Stimulated activated CD4-positive, alpha-beta T cell treated with anti-CD3 and anti-CD28 coated beads, Interleukin-15, amount 100 ng/mL, for 1 hour (primary cell): ENCODE measurements at places on chromosomes 6 and 20.

DNA sequence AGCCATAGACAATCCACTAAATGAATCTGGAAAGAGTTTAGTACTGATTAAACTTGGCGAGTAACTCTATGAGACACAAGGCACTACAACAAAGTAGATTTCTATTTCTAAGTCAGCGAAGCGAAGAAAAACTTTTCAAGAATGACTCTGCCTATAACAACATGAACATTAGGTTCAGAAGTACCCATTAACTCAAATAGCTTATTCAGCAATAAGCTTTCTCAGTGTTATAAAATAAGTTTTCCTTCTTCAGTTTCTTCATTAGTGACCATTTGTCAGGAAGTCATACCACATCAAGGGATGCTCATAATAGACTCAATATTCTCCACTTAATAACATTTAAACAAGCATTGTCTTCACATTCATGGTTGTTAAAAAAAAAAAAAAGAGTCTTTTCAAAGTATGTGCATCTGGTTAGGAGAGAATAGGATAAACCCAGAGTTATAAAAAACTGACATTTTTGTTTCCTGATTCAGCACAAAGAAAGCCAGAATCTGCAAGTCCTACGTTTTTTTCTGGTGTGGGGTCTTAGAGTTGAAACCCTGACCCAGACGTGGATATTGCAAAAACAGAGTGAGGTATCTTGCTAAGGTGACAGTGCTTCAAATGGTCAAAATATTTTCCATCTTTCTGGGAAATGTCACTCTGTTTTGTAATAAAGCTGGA is 148.2 kb upstream of the PREP start:
- no peak for DNase-seq

- no peak for DNase-seq
Measured at GRCh38 chr20:62211216-62211615, 8.9 kb downstream of the HRH3 start.

DNA sequence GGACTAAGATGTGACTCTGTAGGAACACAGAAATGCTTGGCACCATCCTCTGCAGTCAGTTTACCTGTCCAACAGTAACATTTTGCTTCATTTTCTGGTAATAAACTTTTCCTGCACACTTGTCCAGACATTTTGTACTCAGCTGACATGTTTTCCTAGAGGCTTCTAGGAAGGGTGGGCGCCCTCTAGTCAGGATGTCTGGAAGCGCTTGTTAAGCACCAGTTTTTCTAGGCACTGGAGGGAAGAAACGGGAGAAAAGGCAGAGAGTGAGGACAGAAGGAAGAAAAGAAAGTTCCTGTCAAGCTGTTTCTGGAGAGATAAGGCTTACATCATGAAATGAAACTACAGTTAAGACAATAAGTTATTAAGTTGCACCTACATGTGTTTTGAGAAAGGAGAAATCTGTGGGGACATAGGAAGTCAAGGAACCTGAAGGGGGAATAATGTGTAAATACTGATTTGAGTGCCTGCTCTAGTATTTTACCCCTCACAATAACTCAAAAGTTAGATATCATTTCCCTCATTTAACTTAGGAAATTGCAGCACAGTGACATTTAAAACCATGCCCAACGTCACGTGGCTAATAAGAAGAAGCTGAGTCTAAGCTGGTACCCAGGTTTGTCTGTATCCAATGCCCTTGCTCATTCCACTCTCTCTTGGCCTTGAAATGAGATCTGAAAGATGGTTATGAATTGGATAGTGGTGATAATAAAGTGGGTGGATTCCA is 42.7 kb upstream of the TNFRSF21 start:
- no peak for DNase-seq

GRCh38 chr6:76422511-76423213 is 350.2 kb upstream of the IMPG1 start:
- no peak for DNase-seq

DNA sequence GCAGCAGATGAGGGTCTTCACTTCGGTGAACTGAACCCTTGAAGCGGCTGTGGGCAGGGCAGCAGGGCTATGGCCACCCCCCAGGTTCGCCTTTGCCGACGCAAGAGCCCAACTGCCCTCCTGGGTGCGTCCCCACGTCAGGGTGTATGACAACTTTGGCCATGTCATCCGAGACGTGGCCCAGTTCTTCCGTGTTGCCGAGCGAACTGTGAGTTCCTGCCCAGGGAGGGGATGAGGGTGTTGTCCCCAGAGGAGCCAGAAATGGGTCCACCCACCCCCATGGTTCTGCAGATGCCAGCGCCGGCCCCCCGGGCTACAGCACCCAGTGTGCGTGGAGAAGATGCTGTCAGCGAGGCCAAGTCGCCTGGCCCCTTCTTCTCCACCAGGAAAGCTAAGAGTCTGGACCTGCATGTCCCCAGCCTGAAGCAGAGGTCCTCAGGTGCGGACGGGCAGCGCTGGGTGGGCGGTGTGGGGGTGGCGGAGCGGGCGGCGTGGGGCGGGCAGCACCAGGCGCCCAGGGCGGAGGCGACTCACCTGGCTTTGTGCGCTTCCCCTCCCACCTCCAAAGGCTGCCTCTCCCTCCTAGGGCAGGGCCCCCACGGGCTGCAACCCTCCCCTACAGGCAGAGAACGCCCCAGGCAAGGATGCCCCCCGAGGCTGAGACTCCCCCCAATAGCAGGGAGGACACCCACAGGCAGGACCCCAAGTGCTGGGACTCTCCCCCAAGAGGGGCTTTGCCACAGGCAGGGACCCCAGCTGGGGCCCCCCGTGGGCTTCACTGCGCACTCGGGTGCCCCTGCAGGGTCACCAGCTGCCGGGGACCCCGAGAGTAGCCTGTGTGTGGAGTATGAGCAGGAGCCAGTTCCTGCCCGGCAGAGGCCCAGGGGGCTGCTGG is 6.2 kb upstream of the TNFRSF6B start:
- DNase-seq = no peak

DNA sequence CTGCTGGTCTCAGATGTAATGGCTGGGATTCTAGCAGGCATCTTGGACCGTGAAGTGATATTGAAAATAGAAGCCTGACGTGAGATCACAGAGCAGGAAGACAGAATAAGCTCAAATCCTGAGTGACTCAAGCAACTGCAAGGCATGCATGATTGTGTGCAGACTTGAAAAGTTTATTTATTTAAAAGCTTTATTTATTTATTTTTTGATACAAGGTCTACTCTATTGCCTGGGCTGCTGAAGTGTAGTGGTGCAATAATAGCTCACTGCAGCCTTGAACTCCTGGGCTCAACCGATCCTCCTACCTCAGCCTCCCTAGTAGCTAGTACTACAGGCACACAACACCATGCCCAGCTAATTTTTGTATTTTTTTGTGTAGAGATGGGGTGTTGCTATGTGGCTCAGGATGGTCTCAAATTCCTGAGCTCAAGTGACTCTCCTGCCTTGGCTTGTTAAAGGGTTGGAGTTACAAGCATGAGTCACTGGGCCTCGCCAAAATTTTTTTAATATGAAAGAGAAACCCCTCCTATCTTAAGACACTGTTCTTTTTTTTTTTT is 40.1 kb upstream of the RNF144B start:
- no peak for DNase-seq

- no peak for DNase-seq
Measured at GRCh38 chr6:116102873-116103272, 2.2 kb downstream of the NT5DC1 start.

GRCh38 chr6:75223428-75223827 is 17.6 kb upstream of the COL12A1 start:
- no peak for DNase-seq

- no peak for DNase-seq
Measured at GRCh38 chr20:32241807-32242206, 34.1 kb downstream of the POFUT1 start.

DNA sequence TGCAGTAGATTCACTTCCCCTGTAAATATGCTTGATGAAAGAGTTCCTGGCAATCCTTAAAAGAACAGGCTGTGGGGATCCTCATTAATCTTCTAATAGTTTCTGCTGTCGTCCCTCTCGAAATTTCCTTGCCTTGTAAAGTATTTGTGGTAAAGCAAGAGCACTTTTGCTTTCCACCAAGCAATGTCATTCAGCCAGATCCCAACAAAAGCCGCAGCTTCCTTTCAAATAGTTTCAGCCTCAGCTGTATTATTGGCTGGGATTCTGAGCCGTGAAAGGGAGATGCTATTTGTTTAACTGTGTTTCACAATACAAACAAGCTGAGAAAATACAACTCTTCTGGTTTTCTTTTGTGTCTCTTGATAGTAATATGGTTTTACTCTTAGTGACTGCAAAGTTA is 48.9 kb upstream of the EPHA7 start:
- DNase-seq = no peak

DNA sequence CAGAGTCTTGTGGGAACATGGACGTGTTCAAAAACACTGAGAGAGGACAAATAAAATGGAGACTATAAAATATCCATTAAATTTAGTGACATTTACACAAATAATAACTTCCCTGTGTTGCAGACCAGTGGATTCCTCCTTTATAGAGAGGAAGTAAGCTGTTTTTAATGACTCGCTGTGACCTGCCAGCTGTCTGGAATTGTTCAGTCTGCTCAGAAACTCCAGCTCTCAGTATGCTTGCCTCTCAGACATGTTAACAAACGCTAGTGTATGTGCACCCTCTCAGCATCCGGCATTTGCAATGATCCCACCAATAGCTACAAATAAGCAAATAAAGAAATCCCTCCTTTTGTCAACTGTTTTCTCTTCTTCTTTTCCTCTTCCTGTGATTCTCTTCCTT is 158.0 kb upstream of the TCF21 start:
- DNase-seq = no peak

GRCh38 chr20:25158043-25158442 is 37.5 kb upstream of the ENTPD6 start:
- DNase-seq = no peak
